Cardiac septum (tissue), 1 donor: ENCODE measurements at places on chromosomes 2 and 18.

DNA sequence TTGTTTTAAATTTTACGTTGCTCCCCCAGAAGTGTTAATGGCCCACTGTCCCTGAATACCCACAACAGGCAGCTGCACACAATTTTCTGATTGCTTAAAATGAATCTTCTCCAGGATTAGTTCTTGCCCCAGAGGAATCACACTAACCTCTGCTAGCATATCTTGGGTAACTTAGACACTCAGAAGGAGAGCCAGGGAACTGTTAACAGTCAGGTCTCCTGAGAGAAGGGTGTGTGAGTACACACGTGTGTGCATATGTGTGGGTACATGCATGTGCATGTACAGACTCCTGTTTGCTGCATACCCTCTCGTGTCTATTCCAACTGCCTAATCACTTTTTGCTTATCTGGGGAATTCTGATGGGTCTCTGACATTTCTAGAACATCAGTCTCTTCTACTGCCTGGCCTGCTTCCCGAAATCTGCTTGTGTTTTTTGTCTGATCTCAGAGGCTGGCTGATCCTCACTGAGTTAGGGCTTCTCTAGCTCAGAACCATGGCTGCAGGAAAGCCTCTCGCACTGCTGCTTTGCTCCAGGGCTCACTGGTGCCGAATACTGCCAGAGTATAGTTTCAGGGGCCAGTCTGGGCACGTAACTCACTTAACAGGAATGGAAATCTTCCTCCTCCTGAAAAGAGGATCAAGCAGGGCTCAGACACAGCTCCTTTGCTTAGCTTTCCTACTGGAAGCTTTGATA is 62.8 kb downstream of the PRELID3A start:
- DNase-seq = no peak

DNA sequence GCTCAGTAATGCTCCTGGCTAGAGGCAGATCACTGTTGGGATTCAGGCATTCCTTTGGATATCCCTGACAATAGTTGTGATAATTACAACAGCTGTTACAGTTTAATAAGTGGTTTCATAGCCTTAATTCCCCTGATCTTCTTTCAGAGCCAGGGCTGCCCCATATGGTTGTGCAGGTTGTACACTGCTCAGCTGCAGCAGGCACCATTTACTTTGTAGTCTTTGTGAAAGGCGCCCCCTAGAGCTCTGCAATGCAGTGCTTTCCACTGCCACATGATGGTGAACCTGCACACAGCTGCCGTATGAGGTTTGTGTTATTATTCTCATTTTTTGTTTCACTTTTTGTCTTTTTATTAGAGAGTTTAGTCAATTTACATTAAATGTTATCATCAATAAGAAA is 239.1 kb downstream of the KCNS3 start:
- no peak for DNase-seq

DNA sequence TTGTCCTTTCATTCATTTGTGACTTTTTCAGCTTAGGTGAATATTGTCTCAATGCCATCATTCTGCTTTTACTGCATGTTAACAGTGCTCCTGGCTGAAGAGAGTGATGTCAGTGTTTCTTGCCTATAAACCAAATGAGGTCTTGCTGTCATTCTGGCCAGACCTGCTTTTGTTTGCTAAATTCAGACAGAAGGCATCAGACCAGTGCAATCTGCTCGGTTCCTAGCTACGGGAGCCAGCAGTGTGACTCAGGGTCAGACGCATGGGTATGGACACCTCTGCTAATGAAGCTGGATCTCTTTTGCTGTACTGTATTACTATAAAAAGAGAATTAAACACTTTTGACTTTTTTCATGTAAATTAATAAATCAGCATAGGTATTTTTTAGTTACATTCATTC is 178.9 kb downstream of the TMEM182 start:
- no peak for DNase-seq

- no peak for DNase-seq
Observed at GRCh38 chr2:196253116-196253480, 81.7 kb upstream of the STK17B start.

DNA sequence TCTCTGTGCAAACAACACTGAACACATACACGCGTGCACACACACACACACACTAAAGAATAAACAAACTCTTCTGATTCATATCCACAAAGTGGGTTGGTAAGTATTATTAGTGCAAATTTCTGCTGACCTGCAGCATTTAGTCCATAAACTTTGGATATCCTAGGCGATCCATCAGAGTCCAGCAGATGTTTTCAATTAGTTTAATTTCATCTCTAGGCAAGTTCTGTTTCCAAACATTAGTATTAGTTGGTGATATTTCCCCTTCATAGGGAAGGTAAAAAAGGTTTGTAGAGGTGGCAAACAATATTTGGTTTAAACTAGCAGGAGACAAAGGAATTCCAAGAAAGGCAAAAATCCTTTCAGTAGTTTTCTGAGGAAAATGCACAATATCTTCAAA is 5.7 kb downstream of the DSEL start:
- DNase-seq = no peak

DNA sequence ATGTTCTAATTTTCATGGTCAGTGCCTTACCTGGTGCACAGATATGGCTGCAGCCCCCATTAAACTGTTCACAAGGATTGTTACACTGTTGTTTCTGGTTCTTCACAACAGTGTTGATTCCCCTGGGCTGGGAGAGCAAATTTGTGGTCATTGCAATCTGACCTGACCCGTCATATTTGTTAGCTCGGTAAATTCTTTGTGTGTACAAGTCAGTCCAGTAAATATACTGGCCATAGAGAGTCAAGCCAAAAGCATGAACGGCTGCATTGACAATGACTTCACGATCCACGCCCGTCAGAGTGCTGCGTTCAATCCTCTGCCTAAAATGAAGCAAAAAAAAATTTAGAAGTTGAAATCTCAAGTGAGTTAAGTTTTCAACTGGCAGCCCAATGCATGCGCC is 134.6 kb downstream of the DHRS9 start:
- no peak for DNase-seq

GRCh38 chr18:52636536-52636935 is 296.5 kb downstream of the DCC start:
- DNase-seq = no peak
